ENCODE measurements at places on chromosomes 5 and 9.

DNA sequence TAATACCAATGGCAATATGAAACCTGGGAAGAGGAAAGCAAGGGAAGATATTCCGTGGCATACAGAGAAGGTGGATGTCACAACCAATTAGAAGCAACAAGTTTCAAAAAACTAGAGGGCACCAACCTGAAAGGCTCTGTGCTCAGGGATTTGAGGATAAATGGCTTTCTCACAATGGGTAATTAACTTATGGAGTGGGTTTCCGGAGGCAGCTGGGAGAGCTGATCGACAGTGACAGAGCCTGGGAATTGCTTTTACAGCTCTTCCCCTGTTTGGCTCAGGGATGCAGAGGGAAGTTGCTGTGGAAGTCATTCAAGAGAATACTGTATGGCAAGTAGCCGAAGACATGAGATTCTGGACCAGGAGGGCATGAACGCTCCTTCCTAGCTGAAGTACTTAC is 237.0 kb downstream of the KIF4B start:
- DNase-seq, result no peak

- no peak for DNase-seq
Measured at GRCh38 chr5:132029609-132030330, 18.3 kb upstream of the ACSL6 start.

- DNase-seq, result no peak
Measured at GRCh38 chr5:56075361-56075760, 80.6 kb upstream of the IL6ST start.

- DNase-seq, result no peak
Measured at GRCh38 chr9:106531491-106531890, 331.5 kb upstream of the ZNF462 start.

GRCh38 chr5:41156739-41157138 is 56.6 kb downstream of the C6 start:
- DNase-seq, result no peak

DNA sequence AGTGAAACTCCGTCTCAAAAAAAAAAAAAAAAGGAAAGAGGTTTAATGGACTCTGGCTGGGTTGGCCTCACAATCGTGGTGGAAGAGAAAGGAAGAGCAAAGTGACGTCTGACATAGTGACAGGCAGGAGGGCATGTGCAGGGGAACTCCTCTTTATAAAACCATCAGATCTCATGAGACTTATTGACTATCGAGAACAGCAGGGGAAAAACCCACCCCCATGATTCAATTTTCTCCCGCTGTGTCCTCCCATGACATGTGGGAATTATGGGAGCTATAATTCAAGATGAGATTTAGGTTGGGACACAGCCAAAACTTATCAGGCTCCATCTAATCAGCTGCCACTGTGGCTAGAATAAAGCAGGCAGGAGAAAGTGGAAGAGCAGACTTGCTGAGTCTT is 610.4 kb upstream of the NUDT12 start:
- DNase-seq, result no peak

DNA sequence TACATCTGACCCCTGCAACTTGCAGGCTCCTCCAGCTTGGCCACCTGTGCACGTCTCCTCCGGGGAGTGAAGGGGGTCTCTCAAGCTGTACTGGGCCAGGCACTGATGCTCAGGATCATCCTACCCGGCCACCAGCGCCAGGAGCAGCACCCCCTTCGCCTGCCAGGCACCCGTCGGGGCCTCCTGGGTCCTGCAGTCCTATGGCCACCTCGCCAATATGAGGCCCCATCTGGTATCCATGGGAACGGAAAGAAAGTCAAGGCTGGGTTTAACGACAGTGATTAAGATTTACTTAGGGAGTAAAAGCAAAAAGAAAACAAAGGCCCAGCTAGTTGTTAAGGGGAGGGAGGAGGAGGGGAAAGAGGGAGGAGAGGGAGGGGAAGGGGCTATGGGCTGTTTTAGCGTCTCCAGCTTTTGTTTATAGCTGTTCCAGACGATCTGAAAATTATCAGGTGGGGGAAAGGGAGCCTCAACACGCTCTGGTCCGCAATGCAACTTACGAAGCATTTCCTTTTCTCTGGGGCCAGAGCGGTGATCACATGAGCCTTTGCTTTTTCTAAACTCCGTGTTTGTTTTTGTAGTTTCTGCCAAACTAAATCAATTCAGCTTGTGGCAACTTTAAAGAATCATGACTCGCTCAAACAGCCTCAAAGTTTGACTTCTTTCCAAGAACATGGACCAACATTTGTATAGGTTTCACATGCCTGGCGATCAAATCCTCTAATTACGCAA is 132.4 kb downstream of the ROR2 start:
- no peak for DNase-seq

DNA sequence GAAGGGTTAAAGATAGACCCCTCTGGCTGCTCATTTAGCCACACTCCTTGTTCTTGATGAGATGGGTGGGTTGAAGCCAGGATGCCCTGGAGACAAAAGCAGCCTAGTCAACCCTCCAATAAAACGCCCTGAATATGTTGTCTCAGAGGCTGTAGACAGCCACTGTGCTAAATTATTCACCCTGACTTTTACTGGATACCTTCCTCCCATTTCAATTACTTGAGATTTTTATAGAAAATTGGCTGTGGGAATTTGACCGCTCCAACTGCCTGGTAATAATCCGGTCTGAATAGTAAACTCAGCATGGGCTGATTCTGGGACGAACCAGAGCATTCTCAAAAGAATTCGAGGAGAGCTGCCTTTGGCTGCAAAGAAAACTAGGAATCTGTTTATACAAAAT is 104.2 kb downstream of the SNX18 start:
- DNase-seq, result no peak

DNA sequence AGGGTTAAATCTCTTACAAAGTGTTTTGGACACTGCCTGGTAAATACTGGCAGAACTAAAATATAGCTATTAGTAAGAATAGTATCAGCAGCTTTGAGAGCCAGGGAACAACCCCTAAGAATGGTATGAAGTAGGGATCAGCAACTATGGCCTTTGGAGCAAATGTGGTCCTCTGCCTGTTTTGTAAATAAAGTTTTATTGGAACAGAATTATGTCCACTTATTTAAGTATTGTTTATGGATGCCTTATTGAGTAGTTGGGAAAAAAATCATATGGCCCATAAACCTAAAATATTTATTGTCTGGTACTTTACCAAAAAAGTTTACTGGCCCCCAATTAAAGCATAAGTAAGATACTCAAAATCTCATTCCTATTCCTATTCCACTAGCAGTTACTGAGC is 182.2 kb downstream of the PALM2AKAP2 start:
- no peak for DNase-seq

- no peak for DNase-seq
Measured at GRCh38 chr5:144464306-144464705, 293.6 kb downstream of the KCTD16 start.

- DNase-seq, result peak; percentile 10
Measured at GRCh38 chr9:90724112-90724511, 77.5 kb upstream of the SYK start.

DNA sequence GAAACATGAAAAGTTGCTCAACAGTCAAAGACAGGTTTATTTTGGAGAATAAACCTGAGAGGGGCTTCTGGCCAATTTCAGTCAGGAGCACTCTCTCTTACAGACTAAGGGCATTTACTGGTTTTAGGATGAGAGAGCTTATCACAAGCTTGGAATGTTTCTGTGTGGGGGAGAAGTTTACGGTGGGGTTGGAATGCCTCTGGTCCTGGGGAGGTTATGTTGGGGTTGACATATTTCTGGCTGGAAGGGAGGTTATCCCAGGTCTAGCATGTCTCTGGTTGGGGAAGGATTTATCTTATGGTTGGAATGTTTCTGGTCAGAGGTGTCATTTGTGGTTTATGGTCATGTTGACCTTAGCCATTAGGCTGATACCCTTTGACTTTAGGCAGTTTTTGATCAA is 1867.3 kb downstream of the EFNA5 start:
- no peak for DNase-seq

GRCh38 chr9:117887383-117887782 is 183.2 kb downstream of the TLR4 start:
- no peak for DNase-seq

GRCh38 chr5:86665984-86666760 is 48.4 kb downstream of the COX7C start:
- DNase-seq, result peak; percentile 3

DNA sequence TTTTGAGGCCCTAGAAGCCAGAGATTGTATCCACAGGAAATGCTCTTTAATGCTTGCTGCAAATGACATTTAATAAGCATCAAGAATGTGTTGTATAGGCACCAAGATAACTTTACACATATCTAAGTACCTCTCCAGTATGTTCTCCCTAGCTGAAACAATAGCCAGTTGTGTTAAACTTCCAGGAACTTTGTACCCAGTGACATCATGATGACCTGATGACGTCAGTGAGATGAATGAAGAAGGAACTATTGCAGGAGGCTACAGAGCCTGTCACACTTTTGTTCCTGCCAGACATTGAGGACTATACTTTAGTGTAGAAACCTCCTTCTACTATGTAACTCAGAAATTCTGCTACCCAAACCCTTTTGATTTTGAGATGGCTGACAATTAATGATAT is 129.8 kb downstream of the CD180 start:
- DNase-seq, result no peak

- DNase-seq, result no peak
Measured at GRCh38 chr5:135995976-135996375, 32.8 kb upstream of the TGFBI start.

- peak; percentile 19 for DNase-seq
Measured at GRCh38 chr5:56588636-56589480, 226.5 kb upstream of the MAP3K1 start.

DNA sequence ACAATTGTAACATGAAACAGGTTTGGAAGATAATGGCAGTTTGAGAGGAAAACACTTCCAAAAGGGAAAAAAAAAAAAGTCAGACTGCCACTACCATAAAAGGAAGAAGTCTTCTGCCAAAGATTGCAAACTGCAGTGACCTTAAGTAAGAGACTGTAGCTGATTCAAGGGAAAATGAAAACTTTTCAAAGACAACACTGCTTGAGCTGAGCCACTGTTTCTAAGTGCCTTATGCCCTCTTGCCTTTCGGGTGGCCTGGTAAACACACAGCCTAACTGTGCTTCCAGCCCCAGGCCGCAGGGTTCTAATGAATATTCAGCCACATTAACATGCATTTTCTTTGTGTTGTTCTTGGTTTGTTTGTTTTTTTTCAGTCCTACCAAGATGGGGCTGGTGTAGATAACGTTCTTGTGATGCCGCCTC is 354.6 kb downstream of the BNC2 start:
- DNase-seq, result no peak

DNA sequence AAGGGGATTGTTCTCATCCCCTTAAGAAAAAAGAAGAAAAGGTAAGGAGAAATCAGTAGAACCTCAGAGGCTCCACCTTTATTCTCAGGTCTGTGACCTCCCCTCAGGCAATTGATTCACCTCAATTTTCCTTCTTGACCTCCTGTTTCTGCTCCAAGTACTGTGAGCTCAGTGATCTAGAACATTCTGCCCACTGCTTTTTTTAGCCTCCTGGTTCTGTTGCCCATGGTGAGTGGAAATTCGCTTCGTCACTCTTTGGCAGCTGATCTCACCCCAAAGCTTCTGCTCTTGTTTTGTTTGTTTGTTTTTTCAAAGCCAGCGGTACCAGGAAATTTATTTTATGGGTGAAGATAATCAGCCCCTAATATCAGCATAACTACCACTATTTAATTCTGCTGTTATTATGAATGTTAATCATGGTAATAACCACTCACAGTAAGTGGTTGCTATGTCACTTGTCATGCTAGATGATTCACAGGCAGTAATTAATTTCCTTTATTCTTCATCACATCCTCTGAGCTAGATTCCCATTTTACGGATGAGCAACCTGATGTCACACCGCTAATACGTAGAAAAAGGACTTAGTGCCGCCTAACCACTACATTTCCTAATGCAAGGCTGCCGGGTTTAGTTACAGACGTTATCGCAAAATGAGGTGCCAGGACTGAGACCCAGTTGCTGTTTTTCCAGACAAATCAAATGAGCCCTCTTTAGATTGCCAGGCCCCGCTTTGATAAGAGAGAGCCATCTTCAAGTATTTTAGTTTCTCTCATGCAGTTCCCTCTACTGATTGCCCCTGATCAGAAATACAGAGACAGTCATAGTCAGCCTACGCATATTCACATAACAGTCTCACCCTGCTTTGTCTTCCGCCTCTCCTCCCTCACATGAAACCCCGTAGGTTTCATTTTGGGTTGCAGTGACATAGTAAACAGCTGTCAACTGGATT is 78.2 kb downstream of the CYFIP2 start:
- DNase-seq, result no peak

- DNase-seq, result peak; percentile 23
Measured at GRCh38 chr9:15531380-15531779, 20.6 kb upstream of the PSIP1 start.

DNA sequence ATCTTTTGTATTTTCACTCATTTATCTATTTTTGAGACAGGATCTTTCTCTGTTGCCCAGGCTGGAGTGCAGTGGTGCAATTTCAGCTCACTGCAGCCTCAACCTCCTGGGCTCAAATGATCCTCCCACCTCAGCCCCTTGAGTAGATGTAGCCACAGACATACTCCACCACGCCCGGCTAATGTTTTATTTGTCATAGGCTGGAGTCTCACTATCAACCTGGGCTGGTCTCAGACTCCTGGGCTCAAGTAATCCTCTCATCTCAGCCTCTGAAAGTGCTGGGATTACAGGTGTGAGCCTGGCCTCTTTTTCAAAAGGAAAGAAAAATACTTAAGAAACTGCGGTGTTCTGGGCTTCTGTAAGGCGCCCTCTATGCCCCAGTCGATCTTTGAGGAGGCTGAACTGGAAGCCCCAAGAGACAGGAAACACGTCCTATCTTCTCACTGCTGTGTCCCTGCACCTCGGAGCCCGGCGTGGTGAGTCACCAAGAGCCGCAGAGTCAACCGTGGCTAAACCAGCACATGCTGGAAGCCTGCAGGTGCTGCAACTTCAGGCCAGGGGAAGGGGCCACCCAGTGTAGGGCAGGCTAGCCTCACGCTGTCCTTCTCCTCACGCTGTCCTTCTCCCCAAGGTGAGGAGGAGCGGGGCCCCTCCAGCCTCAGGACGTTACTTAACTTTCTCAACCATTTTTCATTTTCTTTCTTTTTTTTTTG is 15.2 kb upstream of the LHX3 start:
- no peak for DNase-seq

DNA sequence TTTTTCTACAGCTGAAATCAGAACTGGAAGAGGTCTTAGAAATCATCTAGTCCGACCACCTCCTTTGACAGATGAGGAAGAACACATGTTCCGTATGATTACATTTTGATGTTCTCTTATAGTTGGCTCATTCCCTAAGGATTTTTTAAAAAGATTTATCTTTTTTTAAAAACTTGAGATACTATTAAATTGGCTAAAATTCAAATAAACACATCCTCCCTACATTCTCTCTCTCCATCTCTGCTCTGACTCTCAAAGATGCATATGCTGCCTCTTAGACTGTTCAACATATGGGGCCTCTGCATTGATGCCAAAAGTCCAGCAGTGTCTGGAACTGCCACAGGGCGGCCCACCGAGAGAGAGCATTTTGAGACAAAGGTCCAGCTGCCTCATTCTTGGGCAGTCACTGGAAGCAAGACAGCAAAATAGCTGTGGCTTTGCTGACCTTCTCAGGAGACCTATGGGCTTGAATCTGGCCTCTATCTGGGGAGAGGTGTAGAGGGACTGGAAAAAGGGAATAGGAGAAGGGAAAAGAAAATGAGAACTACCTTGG is 12.8 kb upstream of the TSSK1B start:
- no peak for DNase-seq

GRCh38 chr9:94812343-94812742 is 85.8 kb downstream of the AOPEP start:
- no peak for DNase-seq

Measured in stimulated activated CD4-positive, alpha-beta T cell treated with anti-CD3 and anti-CD28 coated beads, Interleukin-1b, Interleukin-23, amount 100 ng/mL, for 48 hours (primary cell).